ENCODE measurements at places on chromosomes 1 and 21.

GRCh38 chr1:25820247-25821111 lies 725 bp downstream of the MTFR1L start:
- peak; percentile 85 for DNase-seq

GRCh38 chr1:27603681-27604578 lies at the start of gene AHDC1:
TSS of gene AHDC1 (minus strand) at chr1:27604144. CDS start at chr1:27552115, 52,029 bp downstream.
- DNase-seq, result peak; percentile 96

DNA sequence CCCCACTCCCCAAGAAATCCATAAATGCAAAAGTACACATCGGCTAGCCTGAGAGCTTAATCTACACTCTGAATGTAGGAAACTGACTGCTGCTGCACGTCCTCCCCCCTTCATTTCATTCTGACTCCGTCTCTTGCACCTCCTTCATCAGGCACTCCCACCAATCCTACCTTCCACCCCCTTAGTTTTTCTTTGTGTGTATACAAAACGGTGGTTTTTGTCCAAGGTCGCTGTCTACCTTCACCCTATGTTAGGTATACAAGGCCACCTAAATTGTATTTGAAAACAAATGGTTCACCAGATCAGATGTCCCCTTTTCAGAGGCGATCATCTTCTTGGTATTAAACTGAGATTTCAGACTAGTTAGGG lies 1.9 kb downstream of the WDR26 start:
- no peak for DNase-seq

DNA sequence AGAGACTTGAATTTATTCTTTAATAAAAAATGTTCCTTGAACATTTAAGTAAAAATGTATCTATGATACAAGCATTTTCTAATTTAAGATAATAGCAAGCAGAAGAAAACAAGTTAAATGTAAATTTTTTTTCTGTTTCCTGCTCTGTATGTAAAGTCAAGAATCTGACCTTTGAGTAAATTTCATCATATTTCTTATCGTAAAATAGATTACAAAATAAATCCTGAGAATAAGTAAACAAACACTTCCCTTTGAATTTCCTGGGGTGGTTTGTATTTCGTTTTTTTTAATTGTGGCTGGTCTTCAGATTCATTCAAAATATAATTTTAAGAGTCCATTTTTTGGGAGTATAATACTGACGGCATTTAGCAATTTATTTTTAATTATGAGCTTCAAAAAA lies 77.6 kb downstream of the POU2F1 start:
- DNase-seq, result no peak

- DNase-seq, result no peak
Measured at GRCh38 chr1:184416481-184416880, 29.7 kb downstream of the C1orf21 start.

GRCh38 chr1:66119148-66119547 lies 326.5 kb downstream of the PDE4B start:
- no peak for DNase-seq

DNA sequence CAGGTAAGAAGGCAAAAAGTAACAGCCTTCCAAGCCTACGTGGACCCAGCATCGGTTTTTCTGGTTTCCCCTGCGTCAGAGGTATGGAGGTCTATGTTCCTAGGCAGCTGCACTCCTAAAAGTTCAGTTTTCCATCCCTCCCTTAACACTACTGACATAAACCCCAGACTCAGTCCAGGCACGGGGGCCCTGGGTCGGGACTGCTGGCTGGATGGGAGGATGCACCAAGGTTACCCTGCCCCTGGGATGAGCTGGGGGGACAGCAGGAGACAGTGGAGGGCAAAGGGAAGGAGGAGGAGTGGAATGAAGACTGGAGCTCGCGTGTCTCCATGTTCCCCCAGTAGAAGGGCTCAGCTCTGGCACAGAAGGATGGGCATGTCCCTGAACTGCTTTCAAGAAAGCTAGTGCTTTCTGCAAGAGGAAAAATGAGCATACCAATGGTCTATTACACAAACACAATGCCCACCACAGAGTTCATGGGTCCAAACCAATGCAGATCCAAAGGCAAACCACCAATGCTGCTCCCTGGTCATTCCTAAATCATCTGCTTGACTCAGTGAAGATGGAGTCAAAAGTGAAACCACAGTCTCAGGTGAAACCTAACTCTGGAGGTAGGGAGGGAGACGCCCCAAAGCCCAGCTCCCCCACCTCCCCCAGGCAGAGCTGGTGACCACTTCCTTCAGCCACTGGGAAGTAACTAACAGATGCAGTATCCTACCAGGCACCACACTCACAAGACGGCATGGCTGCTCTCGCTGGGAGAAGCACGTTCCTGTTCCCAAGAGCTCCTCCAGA lies 54.9 kb downstream of the CD46 start:
- DNase-seq, result no peak

DNA sequence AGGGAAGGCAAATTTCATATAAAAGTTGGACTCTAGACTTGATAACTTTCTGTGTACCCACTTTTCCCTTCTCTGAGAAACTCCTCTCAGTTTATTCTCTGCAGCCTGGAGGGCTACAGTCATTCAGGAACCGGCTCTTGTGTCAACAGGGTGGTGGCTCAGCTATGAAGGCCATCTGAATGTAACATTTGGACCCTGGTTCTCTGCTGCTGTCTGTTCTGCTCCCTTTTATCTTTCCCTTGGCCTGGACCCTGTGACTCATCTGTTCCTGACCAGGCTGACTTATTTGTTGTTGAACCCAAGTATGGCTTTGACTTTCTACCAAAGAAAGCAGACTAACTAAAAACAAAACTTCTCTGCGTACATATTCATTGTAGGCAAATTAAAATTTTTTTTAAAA lies 75.4 kb downstream of the CENPF start:
- no peak for DNase-seq

DNA sequence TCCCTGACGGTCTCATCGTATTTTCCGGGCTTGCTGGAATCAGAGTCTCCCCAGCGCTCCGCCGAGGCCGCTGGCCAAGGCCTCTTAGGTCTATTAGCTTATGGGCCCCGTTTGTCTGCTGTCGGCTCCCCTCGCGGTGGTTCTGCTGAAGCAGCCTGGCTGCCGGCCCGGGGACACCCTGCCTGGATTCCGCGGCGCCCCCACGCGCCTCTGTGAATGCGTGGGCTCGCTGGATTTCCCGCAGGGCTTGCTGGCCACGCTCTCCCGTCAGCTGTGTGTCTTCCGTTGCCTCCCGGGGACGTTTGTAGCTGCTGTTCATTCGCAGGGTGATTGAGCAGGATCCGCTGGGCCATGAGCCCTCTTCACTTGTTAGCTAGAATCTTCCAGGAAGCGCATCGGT lies 8.4 kb downstream of the LRRC3 start:
- no peak for DNase-seq

DNA sequence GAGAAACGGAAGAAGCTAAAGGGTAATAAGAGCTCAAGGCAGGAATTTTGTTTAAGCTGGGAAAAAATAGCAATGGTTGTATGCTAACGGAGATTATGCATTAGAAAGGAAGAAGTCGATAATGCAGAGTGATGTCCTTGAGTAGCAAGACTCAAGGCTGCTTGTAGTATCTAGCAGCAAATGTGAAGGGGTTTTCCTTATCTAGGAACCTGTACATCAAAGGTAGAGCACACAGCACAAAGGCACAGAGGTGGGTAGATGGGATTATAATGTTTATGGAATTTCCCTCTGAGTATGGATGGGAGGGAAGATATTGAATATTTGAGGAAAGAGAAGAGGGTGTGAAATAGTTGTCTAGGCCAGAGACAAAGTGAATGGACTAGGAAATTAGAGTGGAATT lies 114.1 kb downstream of the PROX1 start:
- DNase-seq, result no peak

- DNase-seq, result no peak
Measured at GRCh38 chr1:72140222-72140621, 142.1 kb downstream of the NEGR1 start.

GRCh38 chr1:39154553-39155421 lies 49.7 kb upstream of the MACF1 start:
- no peak for DNase-seq

DNA sequence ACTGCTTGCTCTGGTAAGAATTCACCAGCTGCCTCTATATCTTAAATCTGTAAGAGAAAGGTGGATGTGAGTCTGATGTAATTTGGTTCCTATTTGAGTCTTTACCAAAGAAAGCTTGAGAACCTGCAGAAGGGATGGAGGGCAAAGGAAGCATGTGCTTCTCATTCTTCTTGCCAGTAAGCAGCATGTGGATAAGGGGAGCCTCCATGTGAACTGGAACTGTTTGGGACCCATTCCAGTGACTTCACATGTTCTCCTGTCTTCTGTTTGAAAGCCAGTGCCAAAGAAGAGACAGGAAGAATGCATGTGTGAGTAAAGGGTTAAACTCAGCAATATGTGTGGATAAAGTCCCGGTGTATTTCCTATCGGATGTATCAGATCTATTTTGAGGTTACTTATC lies 119.6 kb upstream of the ADGRL2 start:
- DNase-seq, result no peak

GRCh38 chr1:225777058-225777582 lies 506 bp upstream of the SRP9 start:
- DNase-seq, result no peak

DNA sequence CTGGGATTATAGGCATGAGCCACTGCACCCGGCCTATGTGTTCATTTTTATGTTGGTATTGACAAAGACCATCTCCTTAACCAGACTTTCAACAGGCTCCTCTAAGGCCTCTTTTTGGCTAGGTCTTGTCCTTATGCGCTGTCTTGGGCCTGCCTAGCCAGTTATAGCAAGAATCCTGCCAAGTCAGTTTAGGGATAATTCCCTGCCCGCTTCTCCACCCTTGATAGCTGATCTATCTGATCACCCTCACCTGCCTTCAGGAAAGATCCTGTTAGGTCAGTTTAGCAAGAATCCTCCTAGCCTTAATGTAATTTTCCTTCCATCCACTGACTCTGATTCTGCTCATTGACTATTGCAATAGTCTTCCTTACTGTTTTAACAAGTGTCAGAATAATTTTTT lies 2.4 kb upstream of the B4GALT3 start:
- DNase-seq, result no peak

DNA sequence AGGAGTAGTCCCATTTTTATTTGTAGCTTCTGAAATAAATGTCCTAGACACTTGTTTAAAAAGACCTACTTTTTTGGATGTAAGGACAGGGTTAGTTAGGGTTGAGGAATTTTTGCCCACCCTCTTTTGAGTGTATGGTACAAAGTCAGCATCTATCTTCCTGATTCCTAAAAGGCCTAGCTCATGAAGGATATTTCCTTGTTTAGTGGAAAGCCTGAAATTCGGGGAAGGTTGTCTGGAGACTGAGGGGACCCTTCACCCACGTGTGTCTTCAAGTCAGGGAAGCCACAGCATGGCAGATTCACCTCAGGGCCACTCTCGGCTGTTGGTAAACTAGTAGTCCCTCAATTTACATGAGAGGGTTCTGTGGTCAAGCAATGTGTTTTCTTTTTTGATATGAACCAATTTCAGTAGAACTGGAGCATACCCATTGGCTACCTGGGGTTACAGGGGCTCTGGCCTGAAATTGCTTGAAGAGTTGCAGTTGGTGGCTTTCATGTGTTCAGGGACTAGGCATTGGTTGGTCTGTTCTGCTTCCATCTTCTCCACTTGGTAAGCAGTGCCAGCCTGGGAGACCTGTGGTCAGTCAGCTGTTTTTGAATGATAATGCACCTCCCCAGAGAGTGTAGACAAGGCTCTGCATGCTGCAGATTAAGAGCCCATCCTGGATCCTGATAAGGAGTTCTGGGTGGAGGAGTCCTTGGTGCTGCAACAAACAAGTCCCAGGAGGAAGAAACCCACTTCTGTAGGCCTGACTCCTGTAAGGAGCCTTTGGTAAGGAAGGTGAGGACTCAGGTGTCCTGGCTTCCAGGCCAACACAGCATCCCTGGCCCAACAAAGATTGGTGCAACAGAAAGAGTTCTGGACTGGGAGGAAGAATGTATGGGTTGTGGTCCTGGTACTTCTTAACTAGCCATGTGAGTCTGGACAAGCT lies 6.3 kb downstream of the BTG2 start:
- DNase-seq, result no peak

DNA sequence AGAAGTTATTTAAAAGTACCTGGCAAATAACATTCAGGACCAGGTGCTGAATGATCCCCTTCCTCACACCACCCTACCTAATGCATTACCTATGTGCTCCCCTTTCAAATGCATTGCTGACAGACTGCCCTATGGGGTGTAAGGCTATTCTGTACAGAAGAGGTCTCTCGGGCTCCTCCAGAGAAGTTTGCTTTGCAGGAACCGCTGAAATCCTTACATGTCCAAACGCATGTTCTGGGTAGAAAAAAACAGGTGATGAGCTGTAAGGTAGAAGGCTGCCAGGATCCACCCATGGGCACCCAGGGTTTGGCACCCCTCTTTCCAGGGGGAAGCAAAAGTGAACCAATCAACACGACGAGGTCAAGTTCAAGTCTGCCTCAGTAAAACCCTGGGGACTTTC lies 58.3 kb upstream of the TARBP1 start:
- no peak for DNase-seq

DNA sequence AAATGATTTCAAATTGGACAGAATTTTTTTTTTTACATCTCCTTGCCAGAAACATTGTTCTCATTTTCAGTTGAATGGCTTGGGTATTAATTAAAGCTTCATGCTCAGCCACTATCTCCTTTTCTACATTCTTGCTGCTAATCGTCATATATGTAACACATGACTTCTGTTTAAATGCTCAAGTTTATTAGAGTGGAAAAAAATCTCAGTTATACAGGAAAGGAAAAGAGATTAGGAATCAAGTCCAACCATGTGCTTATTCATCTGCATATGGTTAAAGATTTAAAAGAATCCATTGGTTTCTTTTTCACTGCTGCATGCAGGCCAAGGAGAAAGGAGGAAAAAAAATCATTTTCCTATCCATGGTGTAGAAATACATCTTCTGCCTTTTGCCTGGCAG lies 47.3 kb upstream of the CNN3 start:
- no peak for DNase-seq

DNA sequence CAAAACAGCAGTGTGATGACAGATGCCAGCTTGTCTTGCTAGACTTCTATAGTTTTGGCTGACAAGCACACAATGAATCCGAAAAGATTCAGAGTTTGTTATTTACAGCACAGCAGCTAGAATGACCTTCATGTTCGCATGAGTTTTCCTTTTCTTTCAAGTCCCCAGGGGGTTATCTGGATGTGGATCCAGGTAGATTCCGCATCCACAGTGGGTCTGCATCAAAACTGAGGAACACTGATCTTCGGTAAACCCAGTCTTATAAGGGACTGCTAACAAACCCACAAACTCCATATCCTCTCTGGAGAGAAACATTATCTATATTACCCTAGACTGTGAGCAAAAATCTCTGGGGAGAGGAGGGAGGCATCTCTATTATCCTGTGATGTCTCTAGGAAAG lies 69.0 kb upstream of the DEPDC1 start:
- no peak for DNase-seq

DNA sequence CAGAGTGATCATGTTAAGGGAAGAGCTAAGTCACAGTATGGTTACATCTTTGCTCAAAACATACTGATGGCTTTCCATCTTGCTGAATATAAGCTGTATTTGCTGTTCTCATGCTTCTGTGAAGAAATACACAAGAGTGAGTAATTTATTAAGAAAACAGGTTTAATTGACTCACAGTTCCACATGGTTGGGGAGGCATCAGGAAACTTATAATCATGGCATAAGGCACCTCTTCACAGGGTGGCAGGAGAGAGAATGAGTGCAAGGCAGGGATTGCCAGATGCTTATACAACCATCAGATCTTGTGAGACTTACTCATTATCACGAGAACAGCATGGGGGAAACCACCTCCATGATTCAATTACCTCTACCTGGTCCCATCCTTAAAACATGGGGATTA lies 24.4 kb upstream of the RGS5 start:
- DNase-seq, result no peak

GRCh38 chr1:186987769-186988168 lies 159.0 kb downstream of the PLA2G4A start:
- no peak for DNase-seq
